ENCODE measurements at places on chromosomes 7 and 10. TPM values are rescaled to one million over a fixed set of nuclear protein-coding genes. Genes with fewer than 3 reads are reported as not detected.
A peak's percentile ranks its signal among the peaks of the same experiment; 100 is the strongest.

GRCh38 chr7:32941681-32942414 is 15.4 kb upstream of the FKBP9 start:
- peaks cover 9% of the 10 kb centered on the region for H3K4me1 ChIP-seq
- H3K27me3 ChIP-seq, result no peaks in the 10 kb centered on the region
- peak overlapping the region; percentile 62 for H3K4me3 ChIP-seq
- DNase-seq, result no peak
- H3K36me3 ChIP-seq, result no peaks in the 10 kb centered on the region
- peak overlapping the region; percentile 32 for H3K27ac ChIP-seq

TMEM72 gene
- not detected for total RNA-seq

DNA sequence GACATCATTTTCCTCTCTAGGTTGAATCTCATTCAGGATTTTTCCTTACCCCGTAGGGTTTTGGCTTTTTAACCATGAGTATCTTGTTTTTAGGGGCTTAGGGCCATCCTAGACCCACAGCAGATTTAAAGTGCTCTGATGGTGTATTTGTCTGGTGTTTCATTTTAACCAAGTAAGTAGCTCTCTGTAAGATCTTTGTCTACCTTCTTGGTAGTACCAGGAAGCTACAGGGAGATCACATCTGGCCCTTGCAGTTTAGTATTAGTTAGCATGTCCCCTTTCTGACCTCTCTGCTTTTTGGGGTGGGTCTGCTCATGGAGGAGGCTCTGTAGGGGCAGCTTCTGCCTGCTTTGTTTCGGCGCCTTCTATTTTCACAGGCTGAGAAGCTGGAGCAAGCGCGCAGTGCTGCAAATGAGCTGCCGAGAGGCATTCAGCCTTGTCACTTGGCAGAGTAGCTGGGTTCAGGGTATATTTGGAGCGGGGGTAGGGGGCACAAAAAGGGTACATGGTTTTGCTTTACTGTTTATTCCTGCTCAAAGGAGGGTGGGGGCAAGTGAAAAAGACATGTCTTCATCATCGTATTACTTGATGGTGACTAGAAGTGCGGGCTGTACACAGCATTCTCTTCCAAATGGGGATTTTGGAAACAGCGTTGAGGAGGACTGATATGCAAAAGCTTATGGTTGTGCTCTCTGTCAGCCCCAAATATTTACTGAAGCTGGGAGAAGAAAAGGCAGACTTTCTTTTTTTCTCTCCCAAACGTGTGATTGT is 146.3 kb downstream of the CELF2 start:
- H3K27me3 ChIP-seq, result no peaks in the 10 kb centered on the region
- H3K36me3 ChIP-seq, result no peaks in the 10 kb centered on the region
- no peak for DNase-seq
- peaks cover 64% of the 10 kb centered on the region for H3K4me1 ChIP-seq
- peak overlapping the region; percentile 50 for H3K4me3 ChIP-seq

MBL2 gene
- total RNA-seq, result not detected

DNA sequence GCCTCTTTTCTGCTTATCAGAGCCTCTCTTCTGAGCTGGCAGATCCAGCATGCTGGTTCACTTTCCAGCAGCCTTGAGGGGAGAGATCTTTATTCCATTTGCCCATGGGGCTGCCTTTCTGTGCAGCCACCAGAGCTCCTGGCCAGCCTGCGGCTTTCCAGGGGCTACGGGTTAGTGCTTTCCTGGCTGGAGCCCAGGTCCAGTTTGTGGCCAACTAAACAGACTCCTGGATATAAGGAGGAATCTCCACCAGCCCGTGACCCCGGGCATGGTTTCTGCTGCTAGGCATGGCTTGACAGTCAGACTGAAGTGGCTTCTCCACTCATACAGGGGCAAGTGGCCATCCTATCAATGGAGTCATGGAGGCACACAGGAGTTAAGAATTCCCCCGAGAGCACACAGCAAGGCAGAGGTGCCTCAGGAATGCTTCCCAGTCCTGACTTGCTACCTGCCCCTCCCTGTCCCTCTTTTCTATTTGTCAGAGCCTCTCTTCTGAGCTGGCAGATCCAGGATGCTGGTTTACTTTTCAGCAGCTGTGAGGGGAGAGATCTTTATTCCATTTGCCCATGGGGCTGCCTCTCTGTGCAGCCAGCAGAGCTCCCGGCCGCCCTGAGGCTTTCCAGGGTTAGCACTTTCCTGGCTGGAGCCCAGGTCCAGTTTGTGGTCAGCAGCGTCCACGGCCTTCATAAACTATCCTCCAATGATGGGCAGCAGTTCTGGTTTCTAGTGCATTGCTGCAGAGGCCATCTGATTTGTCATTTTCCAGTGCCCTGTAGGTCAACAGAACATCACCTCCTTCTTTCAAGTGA is 35.9 kb downstream of the TSPAN15 start:
- no peaks in the 10 kb centered on the region for H3K4me1 ChIP-seq
- no peak for DNase-seq
- H3K4me3 ChIP-seq, result no peak overlapping the region
- H3K36me3 ChIP-seq, result no peaks in the 10 kb centered on the region
- H3K27ac ChIP-seq, result no peak overlapping the region
- no peaks in the 10 kb centered on the region for H3K27me3 ChIP-seq

Measured in CD4-positive, alpha-beta memory T cell (primary cell).